ENCODE measurements at places on chromosomes 12 and 14. TPM values are rescaled to one million over a fixed set of nuclear protein-coding genes. Genes with fewer than 3 reads are reported as not detected.

DNA sequence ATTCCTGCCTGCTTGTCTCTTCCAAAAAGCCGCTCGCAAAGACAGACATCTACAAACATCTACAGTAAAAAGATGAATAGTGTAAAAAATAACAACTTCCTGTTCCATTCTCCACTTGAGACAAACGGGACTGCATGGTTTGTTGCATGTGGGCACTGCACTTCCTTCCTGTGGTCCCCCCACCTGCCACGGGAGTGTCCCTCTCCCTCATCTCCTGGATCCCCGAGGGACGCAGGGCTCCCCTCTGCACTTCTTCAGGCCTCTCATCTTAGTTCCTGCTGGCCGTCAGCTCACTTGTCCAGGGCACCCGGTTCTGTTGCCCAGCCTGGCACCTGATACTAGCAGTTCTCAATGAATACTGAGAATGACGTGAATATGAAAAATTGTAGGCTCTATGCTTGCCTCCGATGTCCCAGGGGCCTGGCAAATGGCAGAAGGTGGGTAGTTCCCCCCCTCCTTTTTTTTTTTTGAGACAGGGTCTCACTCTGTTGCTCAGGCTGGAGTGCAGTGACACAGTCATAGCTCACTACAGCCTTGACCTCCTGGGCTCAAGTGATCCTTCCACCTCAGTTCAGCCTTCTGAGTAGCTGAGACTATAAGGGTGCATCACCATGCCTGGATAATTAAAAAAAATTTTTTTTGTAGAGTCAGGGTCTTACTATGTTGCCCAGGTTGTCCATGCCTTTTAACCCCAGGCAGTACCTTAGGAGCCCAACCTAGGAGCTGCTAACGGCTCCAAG lies 3.5 kb upstream of the KLC1 start:
- H3K36me3 ChIP-seq = no peaks in the 10 kb centered on the region
- peak overlapping the region; percentile 61 for H3K4me3 ChIP-seq
- peaks cover 48% of the 10 kb centered on the region for H3K4me1 ChIP-seq

The KLRK1 gene
- 865 TPM for total RNA-seq

GRCh38 chr14:83733670-83734069 lies 1796.3 kb upstream of the FLRT2 start:
- no peaks in the 10 kb centered on the region for H3K27me3 ChIP-seq
- H3K27ac ChIP-seq = no peak overlapping the region
- no peak for DNase-seq
- H3K36me3 ChIP-seq = no peaks in the 10 kb centered on the region
- H3K4me1 ChIP-seq = no peaks in the 10 kb centered on the region

- H3K4me3 ChIP-seq = no peak overlapping the region
- no peak overlapping the region for H3K27ac ChIP-seq
- H3K27me3 ChIP-seq = no peaks in the 10 kb centered on the region
These were observed 12.4 kb downstream of the TECPR2 start for GRCh38 chr14:102375119-102375518.

DNA sequence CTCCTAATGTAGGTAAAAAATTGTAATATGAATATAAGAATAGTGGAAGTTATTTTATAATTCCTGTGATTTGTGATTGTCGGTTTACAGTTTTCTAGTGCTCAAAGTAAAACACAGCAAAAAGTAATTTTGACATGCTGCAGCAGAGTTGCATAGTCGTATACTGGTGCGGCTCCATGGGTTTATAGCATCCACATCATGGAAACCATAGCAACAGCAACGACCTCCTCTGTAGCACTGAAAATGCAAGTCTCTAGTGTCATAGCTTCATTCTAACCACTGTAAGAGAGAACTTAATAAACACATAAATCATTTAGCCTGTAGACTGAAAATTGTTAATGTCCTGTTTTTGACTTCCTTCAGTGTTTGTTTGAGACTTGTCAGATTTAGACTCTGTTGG lies 574.3 kb downstream of the KCNH5 start:
- no peaks in the 10 kb centered on the region for H3K4me1 ChIP-seq
- no peak overlapping the region for H3K4me3 ChIP-seq
- H3K36me3 ChIP-seq = no peaks in the 10 kb centered on the region
- DNase-seq = no peak
- H3K27ac ChIP-seq = no peak overlapping the region
- H3K27me3 ChIP-seq = no peaks in the 10 kb centered on the region

DNA sequence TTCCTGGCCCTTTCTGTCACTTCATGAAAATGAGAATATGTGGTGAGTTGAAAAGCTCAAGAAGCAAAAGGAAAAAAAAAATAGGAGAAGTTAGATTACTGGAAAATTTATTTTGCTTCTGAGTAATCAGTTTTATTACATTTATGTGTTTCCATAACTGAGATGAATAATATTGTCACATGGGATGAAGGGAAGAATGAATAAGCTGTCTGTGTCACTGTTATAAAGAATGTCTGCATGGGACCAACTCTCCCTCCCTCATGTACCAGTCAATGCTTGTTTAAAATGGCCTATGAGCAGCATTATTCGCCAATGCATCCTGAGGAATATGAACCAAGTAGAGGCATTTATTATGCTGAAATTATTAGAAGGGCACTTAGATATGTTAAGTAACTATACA lies 246.3 kb downstream of the PRKD1 start:
- H3K4me1 ChIP-seq = no peaks in the 10 kb centered on the region
- H3K27me3 ChIP-seq = no peaks in the 10 kb centered on the region
- no peak overlapping the region for H3K4me3 ChIP-seq
- DNase-seq = no peak
- no peaks in the 10 kb centered on the region for H3K36me3 ChIP-seq

The NPAS3 gene
- total RNA-seq = not detected

DNA sequence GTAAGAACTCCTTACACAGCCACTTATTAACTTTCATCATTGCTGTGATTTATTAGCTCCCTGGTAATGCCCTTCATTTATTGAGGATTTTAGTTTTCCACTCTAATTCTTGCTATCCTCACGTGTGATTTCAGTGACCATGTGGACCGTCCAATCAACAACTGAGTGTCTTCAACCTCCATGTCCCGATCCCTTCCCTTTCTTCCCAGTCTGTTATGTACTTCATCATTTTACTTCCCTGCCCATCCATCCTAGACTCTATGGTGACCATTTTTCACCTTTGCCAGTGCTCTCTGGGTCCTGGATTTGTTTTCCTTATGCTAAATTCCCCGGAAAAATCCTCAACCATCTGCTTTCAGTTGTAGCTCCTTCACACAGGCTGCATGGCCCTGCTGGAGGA lies 111.0 kb downstream of the MSRB3 start:
- H3K27me3 ChIP-seq = peaks cover 3% of the 10 kb centered on the region
- no peak for DNase-seq
- no peaks in the 10 kb centered on the region for H3K36me3 ChIP-seq
- H3K27ac ChIP-seq = no peak overlapping the region
- no peaks in the 10 kb centered on the region for H3K4me1 ChIP-seq

DNA sequence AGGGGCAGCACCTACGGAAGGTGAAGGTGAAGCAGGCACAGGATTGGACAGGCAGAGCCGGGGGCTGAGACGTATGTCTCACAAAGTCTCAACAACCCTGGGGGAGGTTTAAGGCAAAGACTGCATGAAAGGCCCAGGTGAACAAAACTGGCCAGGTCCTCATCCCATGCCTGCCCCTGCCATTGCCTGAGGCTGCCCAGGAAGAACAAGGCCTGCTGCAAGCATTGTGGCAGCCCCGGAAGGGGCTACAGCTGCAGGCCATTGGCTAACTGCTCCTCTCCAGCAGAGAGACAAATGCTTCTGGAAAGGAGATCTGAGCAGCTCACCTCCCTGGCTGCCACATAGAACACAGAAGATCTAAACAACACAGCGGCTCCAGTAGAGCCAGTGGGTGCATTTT lies 20.4 kb upstream of the TMEM179 start:
- H3K27ac ChIP-seq = no peak overlapping the region
- no peak overlapping the region for H3K4me3 ChIP-seq
- peaks cover 29% of the 10 kb centered on the region for H3K27me3 ChIP-seq
- DNase-seq = no peak
- no peaks in the 10 kb centered on the region for H3K4me1 ChIP-seq

GRCh38 chr12:67630373-67631088 lies 18.0 kb upstream of the DYRK2 start:
- H3K4me1 ChIP-seq = peaks cover 53% of the 10 kb centered on the region
- no peaks in the 10 kb centered on the region for H3K27me3 ChIP-seq
- peak; percentile 89 for DNase-seq
- no peaks in the 10 kb centered on the region for H3K36me3 ChIP-seq
- H3K4me3 ChIP-seq = peak overlapping the region; percentile 76

The NTF3 gene
- not detected for total RNA-seq

The DCN gene
- total RNA-seq = not detected

The PRKD1 gene
- not detected for total RNA-seq

DNA sequence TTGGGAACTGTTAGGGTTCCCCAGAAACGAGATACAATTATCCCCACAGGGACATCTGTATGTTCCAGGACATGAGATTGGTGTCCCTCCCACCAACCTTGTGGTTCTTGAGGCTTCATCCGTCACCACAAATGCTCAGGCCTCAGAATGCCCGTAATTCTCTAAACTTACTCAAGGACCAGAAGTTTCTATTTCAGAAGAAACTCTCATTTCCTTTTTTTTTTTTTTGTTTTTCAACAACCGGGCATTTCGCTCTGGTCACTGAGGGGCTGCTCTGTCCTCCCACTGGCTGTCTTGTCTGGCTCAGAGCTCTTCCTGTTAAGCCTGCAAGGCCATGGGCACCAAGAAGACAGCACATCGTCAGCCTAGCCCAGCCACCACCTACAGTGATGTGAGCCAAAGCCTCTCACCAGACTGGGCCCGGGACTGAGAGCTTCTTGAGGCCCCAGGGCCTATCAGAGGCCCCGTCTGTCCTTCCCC lies 36.2 kb downstream of the VDR start:
- H3K27me3 ChIP-seq = no peaks in the 10 kb centered on the region
- no peaks in the 10 kb centered on the region for H3K36me3 ChIP-seq
- no peak overlapping the region for H3K4me3 ChIP-seq
- DNase-seq = no peak

DNA sequence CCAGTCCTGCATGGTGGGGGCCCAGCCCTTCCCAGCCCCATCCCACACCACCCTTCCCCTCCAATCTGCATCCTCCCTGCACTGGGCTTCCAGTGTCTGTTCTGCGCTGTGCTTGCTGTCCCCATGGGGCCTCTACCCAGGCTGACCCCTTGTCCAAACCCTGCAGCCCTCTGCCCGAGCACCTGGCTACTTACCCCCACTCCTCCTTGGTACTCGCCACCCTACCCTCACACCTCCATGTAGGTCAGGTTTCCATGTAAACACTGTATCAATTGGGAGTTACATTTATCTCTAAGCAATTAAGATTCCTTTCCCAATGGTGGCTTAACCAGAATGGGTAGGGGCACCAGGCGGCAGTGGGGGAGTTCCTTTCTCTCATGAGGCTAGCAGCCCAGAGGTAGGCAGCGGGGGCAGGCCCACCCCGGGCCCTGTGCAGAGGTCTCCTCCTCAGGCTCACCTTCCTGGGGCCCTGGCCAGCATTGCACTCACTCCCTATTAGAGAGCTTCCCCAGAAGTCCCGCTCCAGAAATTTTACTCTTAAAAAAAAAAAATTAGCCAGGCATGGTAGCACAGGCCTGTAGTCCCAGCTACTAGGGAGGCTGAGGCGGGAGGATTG lies 76.6 kb upstream of the CCND2 start:
- no peaks in the 10 kb centered on the region for H3K4me1 ChIP-seq
- no peaks in the 10 kb centered on the region for H3K27me3 ChIP-seq
- H3K4me3 ChIP-seq = no peak overlapping the region
- peaks cover 2% of the 10 kb centered on the region for H3K36me3 ChIP-seq
- H3K27ac ChIP-seq = no peak overlapping the region

- peak overlapping the region; percentile 93 for H3K27ac ChIP-seq
- peak; percentile 54 for DNase-seq
These were observed 486 bp upstream of the AKT1 start for GRCh38 chr14:104795781-104796686.

- no peak for DNase-seq
- H3K4me1 ChIP-seq = no peaks in the 10 kb centered on the region
- H3K27ac ChIP-seq = no peak overlapping the region
- H3K27me3 ChIP-seq = no peaks in the 10 kb centered on the region
- H3K36me3 ChIP-seq = no peaks in the 10 kb centered on the region
These were observed 82.9 kb downstream of the FGD4 start for GRCh38 chr12:32482226-32482625.

The ALDH1L2 gene
- 0.14 TPM for total RNA-seq

The SUSD6 gene
- 34.7 TPM for total RNA-seq

- DNase-seq = no peak
- H3K27ac ChIP-seq = peak overlapping the region; percentile 30
- H3K27me3 ChIP-seq = peaks cover 20% of the 10 kb centered on the region
- no peaks in the 10 kb centered on the region for H3K36me3 ChIP-seq
- peaks cover 21% of the 10 kb centered on the region for H3K4me1 ChIP-seq
- H3K4me3 ChIP-seq = no peak overlapping the region
These were observed 63.2 kb upstream of the ACTN1 start for GRCh38 chr14:69042299-69042698.

The PLEK2 gene
- total RNA-seq = 1.3 TPM

- H3K27ac ChIP-seq = no peak overlapping the region
- peaks cover 1% of the 10 kb centered on the region for H3K36me3 ChIP-seq
- DNase-seq = no peak
- H3K4me1 ChIP-seq = peaks cover 2% of the 10 kb centered on the region
These were observed 179.9 kb downstream of the PTPRO start for GRCh38 chr12:15502211-15502610.

- H3K36me3 ChIP-seq = no peaks in the 10 kb centered on the region
- no peaks in the 10 kb centered on the region for H3K4me1 ChIP-seq
- H3K27ac ChIP-seq = no peak overlapping the region
- no peak for DNase-seq
- H3K27me3 ChIP-seq = peaks cover 6% of the 10 kb centered on the region
These were observed 14.3 kb downstream of the SERPINA10 start for GRCh38 chr14:94278731-94279130.

The ZNF891 gene
- total RNA-seq = 8.1 TPM

- DNase-seq = no peak
- H3K4me3 ChIP-seq = no peak overlapping the region
- peaks cover 12% of the 10 kb centered on the region for H3K4me1 ChIP-seq
These were observed 27.8 kb downstream of the PAPLN start for GRCh38 chr14:73264885-73265720.

DNA sequence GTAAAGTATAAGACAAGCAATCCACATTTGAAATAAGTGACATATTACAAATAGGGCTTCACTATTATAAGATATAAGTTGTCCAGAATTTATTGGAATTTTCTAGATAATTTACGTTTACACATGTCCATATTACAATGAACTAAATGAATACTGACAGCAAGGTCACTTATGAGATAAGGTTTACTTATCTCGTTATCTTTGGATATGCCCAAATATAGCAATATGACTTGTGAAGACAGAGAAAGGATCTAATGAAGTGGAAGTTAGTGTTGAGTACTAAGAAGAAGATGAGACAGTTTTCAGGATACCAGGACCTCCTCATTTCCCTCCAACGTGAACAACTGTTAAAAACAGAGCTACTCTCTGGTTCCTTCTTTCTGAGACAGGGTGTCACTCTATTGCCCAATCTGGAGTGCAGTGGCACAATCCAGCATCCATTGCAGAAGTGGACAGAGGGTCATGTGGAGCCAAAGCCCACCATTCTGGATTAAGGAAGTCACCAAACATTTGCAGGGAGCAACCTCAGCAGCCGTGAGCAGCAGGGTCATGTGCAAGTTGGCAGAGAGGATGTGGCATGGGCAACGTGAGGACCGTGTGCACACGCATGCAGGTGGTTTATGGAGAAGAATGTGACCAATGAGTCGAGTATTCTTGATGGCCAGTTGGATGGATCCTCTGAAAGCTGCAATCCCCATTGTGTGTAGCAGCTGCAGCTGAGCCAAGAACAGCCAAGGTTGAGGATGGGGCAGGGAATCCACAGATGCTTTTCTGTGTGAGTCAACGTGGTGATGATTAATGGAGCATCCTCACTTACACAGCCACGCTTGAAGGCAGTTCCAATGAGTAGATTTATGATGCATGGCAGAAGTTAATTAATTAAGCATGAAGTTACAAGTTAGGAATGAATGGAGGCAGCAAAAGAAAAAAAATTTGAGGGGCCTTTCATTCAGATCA lies 111.0 kb downstream of the BICD1 start:
- H3K4me3 ChIP-seq = no peak overlapping the region
- no peaks in the 10 kb centered on the region for H3K27me3 ChIP-seq
- no peaks in the 10 kb centered on the region for H3K4me1 ChIP-seq

Data from naive thymus-derived CD8-positive, alpha-beta T cell (primary cell).